T-helper 2 cell treated with Interferon-gamma antibody and Interleukin-4, amounts not matched to agents 100 ng/mL and 5 ng/mL, for 36 hours (primary cell): ENCODE measurements at places on chromosomes 6 and 20. TPM values are rescaled to one million over a fixed set of nuclear protein-coding genes. Genes with fewer than 3 reads are reported as not detected.

The ATAT1 gene
- total RNA-seq, result 9.0 and 9.6 TPM in 2 replicates

The SLC22A7 gene
- total RNA-seq, result not detected in 2 replicates

The RHAG gene
- total RNA-seq, result not detected in 2 replicates

The AVP gene
- not detected in 2 replicates for total RNA-seq

The NOX3 gene
- total RNA-seq, result not detected in 2 replicates

The DAAM2 gene
- total RNA-seq, result not detected in 2 replicates

The PRDM13 gene
- total RNA-seq, result not detected in 2 replicates

The PABPC1L gene
- 54.7 and 55.7 TPM in 2 replicates for total RNA-seq

The BPI gene
- not detected in 2 replicates for total RNA-seq

The VGLL2 gene
- not detected in 2 replicates for total RNA-seq

The TRIM15 gene
- total RNA-seq, result 0.25 TPM in 1 of 2 replicates, not detected in the other

The ROS1 gene
- total RNA-seq, result not detected in 2 replicates

The TPX2 gene
- 117 and 119 TPM in 2 replicates for total RNA-seq

The TGM3 gene
- not detected in 2 replicates for total RNA-seq
